HTR-8/SVneo (cell line): ENCODE measurements at places on chromosomes 5 and 9.

GRCh38 chr9:128374221-128374675 is 3.1 kb downstream of the URM1 start:
- DNase-seq: no peak

- DNase-seq: no peak
These were observed 600 bp upstream of the GPR107 start for GRCh38 chr9:130053109-130053503.

GRCh38 chr9:15155826-15156225 is 151.2 kb downstream of the TTC39B start:
- no peak for DNase-seq

DNA sequence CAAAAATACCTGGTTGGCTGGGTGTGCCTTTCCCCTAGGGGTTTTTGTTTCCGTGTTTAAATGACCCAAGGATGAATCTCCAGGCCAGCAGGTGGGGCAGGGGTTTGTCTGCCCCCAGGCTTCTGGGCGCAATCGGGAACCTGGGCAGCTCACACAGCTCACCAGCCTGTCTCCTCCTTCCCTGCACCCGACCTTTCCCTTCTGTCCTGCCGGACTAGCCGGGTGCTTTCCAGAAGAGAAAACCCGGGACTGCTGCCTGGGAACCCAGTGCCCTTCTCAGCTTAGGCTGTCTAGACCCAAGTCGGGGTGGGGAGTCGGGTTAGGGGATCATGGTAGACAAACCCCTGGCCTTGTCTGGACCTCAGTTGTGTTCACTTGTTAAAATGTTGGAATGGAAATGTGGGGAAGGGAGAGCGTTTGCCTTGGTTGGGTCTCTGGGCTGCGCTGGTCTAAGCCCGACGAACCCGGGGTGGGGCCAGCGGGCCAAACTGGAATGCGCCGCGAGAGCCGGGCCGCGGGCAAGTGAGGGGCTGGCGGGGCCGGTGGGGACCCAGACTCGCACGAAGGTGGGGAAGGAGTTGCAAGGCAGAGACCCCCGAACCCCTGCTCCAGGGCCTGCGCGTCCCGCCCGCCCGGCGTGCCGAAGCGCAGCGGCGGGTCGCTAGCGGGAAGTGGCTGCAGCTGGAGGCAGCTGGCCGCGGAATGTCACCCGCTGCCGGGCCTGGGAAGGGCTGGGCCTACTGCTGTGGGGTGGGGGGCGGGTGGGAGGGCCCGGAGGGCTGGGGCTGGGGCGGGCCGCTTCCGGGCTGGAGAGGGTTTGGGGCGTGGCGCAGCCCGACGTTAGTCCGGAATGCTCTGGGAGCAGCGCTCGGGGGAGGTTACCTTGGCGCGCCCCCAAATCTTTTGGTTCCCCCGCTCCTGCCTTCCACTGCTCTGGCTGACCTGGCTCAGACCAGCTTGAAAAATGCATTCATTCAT is 84.6 kb downstream of the DAB2IP start:
- no peak for DNase-seq

- DNase-seq: no peak
These were observed 52.2 kb upstream of the GRAMD2B start for GRCh38 chr5:126370796-126371718.

GRCh38 chr9:119938871-119939270 is 569.6 kb upstream of the BRINP1 start:
- DNase-seq: no peak

- DNase-seq: no peak
These were observed 13.9 kb downstream of the NR2F1 start for GRCh38 chr5:93596676-93597490.

- no peak for DNase-seq
These were observed 61.6 kb downstream of the ST8SIA4 start for GRCh38 chr5:100841358-100842076.

DNA sequence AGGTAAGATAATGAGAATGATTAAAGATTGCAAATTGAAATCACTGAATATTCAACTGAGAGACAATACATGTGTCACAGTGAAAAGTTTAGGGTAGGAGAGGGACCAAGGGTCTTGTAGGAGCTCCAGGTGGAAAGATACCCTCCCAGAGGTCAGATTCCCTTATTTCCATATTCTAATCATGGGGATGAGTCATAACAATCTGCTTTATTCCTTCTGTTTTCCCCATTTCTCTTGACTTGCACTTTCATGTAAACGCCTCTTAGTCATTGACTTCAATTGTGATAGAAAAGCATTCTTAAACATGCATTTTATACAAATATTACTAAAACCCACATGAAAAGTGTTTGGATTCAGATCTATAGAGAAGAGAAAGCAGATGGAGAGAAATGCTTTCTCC is 81.3 kb upstream of the CTSL start:
- DNase-seq: no peak

DNA sequence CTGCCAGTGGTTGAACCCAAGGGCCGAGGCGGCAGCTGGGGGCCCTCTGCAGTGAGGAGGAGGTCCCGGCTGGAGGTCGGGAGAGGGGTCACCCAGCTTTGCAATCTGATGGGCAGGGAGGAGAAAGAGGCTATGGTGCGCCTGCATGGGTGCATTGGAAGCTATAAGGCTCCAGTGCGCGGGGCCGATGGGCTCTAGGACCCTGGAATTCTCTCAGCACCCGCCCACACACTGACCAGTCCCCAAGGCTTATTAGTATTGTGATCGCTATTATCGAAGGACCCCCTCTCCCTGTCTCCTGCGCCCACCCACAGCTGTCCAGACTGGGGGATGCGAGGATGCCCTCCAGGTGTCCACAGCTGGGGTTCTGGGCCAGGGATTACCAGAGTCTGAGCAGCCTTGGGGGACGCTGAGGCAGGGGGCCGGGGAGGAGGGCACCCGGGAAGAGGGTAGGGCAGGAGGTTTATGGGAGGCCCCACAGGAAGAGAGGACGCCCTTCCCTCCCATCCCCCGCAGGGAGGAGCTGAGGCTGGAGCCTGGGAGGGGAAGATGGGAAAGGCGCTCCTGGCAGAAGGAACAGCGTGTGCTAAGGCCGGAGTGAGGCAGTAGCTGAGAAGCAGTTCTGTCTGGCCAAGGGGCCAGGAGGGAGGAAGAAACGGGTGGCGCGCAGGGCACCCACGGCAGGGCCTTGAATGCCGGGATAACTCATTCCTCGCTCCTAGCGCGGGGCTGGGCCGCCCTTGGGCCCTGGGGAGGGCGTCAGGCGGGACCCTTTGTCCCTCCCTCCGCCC is 24.2 kb downstream of the C9orf50 start:
- DNase-seq: no peak

DNA sequence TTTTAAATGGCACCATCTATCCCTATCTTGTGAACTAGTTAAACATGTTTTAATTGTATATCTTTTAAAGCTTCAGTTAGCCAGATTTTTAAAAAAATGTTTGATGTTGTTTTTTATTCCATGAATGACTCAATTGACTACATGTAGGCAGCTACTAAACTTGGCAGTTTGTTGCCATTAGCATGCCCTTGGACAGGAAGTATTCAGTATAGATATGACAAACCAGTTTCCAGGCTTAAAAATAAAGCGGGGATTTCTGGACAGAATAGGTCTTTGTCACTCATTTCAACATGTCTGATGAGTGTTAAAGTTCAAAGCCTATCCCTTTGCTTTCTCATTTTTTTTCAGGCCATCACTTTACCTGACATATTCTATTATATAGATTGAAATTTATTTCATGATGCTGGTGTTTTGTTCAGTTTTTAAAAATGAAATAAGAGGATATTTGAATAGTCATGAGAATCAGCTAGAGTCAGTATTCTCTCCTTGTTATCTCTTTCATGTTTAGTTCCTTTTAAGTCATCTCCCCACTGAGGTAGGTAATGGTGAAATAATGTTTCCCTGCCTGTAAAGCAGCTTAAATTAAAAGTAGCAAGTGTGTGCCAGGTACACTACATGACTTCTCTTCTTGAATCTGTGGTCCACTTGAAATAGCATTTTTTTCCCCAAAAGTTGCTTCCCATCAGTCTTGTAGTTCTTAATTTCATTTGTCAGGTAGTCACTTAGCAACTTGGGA is 11.9 kb downstream of the TNFAIP8 start:
- no peak for DNase-seq

- DNase-seq: no peak
These were observed 2.7 kb upstream of the AGTPBP1 start for GRCh38 chr9:85744480-85744879.

DNA sequence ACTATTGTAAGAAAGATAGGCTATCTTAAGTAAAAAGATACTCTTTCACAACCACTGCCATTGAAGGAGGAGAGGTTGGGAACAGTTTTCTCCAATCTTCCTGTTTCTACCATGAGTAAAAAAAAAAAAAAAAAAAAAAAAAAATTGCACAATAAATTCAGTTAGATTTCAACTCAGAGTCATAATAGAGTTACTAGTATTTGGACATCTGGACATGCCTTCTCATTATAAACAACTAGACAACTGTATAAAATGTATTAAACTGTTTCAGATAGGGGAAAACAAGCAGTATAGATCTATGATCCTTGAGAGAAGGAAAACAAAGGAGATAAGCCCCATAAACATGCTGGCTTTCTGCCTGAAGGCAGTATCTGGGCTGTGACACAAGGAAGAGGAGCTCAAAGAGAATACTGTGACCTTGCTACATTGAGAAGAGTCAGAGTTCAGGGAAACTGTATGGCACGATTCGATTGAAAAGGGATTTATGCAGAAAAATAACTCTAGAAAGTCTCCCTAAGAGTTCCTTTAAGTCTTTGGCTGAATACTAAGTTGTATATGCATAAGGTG is 249.2 kb upstream of the POU5F2 start:
- DNase-seq: no peak

DNA sequence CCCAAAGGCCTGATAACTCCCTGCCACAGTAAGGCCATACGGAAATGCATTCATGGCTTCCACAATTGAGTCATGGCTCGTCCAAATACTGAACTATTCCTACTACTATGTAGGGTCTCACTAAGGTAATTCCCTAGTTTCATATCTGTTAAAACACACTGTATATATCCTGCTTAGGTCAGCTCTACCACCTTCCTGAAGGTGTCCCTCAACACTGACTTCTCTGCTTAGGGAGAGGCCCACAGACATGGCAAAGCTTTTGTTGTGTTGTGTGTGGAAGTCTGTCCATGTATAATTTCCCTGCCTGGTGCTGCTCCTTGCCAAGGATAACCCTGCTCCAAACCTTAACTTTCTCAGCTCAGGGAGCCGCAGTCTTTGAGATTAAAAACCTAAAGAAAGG is 60.4 kb downstream of the GIN1 start:
- no peak for DNase-seq

DNA sequence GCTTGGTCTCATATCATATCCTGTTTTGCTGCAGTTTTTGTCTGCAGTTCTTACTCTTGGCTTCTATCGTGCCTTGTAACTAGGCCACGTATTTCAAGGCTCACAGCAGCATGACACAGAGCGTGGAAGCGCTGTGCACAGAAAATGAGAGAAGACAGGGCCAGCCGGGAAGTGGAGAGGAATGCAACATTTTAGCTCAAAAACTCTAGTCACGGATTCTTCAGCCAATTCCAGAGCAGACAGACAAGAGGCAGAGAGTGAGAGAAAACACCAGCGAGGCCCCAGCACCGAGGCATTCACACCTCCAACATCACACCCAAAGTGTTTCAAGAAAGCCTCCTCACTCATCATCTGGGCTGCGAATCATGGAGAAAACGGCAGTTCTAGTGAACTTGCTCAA is 160.8 kb downstream of the DNAH5 start:
- DNase-seq: no peak

DNA sequence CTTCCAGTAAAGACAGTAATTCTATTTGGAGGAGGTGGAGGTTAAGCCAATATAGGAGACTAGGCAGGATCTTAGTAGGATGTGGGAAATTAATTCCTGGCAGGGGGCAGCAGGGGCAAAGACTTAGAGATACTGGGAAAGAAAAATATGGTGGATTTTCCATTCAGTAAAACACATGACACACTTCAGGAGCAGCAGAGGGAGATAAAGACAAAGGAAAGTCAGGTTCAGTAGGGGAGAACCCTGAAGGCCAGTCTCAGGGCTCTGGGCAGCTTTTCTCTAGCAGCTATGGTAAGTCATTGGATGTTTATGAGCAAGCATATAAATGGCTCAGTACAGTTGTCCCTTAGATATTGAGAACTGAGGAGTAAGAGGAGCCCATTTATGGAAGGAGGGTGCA is 105.5 kb downstream of the PJA2 start:
- DNase-seq: no peak

DNA sequence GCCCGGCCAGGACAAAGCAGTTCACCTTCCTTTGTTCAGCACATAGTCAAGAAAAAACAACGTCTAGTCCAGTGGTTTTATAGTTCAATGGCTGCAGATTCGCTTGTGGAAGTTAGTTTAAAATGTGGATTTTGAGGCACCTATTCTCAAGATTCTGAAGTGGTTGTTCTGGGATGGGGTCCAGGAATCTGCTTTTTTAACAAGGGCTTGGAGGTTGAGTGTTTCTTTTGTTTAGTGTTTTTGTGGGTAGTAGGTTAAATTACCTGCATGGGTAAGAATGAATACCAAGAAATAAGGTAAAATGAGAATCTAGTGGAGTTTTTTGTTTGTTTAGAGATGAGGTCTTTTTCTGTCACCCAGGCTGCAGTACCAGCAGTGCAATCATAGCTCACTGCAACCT is 28.4 kb upstream of the NADK2 start:
- no peak for DNase-seq

DNA sequence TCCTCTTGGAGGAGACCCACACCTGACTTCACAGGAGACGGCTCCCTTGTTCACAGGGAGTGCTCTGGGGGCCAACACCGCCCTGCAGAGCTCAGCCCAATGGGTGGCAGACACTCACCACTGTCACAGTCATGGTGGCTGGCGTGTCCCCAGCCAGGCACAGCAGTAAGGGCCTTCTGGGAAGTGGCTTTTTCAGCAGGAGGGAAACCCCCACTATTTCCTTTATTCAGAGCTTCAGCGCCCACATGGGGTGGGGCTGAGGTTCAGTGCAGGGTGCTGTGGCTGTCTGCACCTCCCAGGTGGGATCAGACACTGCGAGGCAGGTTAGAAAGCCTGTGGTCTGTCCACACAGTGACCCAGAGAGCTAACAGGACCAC is 3.6 kb upstream of the SNAPC4 start:
- no peak for DNase-seq

GRCh38 chr5:63959177-63959982 is 2.9 kb downstream of the HTR1A start:
- DNase-seq: no peak

DNA sequence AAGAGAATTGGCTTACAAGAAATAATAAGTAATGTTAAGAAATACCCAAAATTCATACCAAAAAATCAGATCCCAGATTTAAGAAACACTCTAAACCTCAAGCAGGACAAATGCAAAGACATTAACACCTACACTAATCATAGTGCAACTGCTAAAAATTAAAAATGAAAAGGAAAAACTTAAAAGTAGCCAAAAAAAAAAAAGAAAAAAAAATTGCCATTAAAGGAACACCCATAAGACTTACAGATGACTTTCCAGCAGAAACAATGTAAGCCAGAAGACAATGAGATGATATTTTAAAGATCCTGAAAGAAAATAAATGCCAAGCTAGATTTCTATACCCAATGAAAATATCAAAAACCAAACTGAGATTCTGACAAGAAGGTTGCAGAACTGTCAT is 101.5 kb downstream of the DENND1A start:
- no peak for DNase-seq

DNA sequence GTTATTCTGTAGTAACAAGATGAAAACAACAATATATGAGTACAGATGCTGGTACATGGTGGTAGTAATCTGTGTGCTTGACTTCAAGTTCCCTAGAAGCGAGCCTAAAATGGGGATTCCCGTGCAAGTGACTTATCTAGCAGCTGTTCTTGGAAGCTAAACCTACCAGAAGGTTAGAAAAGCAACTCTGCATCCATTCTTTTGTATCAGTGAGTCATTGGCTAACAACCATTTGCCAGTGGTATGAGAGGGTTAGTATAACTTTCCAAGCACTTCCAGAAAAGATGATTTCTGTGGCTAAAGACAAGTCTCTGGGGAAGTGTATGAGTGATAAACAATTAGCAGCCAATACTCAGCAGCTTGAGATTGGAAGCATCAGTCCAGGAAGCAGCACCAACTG is 787.7 kb upstream of the CDH6 start:
- DNase-seq: no peak
